Left kidney (tissue), 8 donors: ENCODE measurements at places on chromosomes 2 and 18.

GRCh38 chr2:18626958-18627650, 37.7 kb upstream of the NT5C1B start:
- no peak for DNase-seq

DNA sequence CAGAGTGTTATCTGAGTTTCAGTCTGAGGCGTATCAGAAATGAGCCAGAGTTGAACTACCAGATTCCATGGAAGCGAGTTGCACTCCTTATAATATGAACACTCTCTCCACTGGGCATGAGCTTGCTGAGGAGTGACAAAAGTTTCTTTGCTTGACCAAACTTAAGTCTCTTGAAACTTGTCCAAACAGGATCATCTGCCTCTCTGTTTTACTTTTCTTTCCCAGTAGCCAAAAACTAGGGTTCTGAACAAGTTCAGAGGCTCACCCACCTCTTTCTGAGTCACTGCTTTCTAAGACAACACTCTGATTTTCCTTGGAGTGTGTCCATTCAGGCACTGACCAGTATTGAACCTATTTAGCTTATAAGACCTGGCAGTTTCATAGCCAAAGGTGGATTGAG, 233.2 kb upstream of the TCF4 start:
- no peak for DNase-seq

DNA sequence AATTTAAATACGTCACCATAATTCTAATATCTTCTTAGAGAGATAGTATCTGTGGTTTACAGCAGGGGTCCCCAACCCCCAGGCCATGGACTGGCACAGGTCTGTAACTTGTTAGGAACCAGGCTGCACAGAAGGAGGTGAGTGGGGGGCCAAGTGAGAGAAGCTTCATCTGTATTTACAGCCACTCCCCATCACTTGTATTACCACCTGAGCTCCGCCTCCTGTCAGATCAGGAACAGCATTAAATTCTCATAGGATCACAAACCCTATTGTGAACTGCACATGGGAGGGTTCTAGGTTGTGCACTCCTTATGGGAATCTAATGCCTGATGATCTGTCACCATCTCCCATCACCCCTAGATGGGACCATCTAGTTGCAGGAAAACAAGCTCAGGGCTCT, 282.6 kb downstream of the ICOS start:
- DNase-seq: no peak

- DNase-seq: no peak
Observed at GRCh38 chr2:446963-447530, 159.2 kb upstream of the ALKAL2 start.

GRCh38 chr2:55428258-55428657, 8.6 kb upstream of the CCDC88A start:
- DNase-seq: no peak

DNA sequence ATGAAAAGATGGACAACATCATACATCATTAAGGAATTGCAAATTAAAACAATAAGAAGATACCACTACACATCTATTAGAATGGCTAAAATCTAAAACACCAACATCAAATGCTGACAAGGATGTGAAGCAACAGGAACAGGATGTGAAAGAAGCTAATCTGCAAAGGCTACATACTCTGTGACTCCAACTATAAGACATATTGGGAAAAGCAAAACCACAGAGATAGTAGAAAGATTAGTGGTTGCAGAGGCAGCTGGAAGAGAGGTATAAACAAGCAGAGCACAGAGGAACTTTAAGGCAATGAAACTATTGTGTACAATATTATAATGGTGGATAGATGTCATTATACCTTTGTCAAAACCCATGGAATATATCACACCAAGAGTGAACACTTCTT, 393.7 kb upstream of the RAB6C start:
- no peak for DNase-seq

DNA sequence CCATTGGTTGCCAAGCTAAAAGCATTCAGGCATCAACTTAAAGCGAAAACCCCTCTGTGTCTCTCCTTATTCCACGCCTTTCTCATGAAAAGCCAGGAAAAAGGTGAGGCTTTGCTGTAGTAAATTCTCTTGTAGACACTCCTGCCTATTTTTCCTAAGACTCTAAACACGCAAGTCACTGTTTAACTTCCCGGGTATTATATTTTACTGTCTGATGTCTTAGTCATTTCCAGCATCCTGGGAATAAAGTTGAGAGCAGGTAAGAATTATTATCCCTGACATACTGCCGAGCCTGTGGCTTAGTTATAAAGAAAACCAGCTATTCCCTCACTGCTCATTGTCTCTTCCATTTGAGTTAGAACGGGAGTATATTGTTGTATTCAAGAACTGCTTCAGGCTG, 112.4 kb upstream of the GATA6 start:
- DNase-seq: no peak
